Breast epithelium (tissue), 4 donors: ENCODE measurements at places on chromosomes 4 and X.
A peak's percentile ranks its signal among the peaks of the same experiment; 100 is the strongest.

DNA sequence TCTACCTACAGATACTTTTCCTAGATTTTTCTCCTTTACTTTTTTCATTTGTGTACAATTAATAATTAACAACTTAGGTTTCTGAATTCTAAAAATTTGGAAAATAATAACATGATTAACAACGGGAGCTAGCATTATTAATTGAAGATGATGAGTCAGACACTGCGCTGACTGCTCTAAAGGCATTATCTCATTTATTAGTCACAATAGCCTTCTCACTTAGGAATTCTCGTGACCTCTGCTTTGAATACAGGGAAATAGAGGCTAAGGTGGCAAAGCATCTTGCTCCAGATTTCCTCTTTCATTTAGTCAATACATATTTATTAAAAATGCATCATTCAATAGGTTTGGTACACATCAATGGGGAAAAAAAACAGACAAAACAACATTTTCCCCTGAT lies 441.3 kb downstream of the PCDH18 start:
- no peak for DNase-seq

DNA sequence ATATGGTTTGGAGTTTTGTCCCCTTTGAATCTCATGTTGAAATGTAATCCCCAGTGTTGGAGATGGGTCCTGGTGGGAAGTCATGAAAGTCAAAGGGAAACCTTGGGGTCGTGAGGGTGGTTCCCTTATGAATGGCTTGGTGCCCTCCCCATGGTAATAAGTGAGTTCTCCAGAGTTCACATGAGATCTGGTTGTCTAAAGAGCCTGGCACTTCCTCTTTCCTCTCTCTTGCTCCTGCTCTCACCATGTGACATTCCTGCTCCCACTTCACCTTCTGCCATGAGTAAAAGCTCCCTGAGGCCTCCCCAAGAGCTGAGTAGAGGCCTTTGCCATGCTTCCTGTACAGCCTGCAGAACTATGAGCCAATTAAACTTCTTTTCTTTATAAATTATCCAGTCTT lies 5.5 kb upstream of the IL15 start:
- no peak for DNase-seq

- DNase-seq: no peak
Measured at GRCh38 chrX:130829526-130830515, 73.2 kb downstream of the ENOX2 start.

GRCh38 chr4:38306482-38307071 lies 346.4 kb downstream of the PTTG2 start:
- no peak for DNase-seq

DNA sequence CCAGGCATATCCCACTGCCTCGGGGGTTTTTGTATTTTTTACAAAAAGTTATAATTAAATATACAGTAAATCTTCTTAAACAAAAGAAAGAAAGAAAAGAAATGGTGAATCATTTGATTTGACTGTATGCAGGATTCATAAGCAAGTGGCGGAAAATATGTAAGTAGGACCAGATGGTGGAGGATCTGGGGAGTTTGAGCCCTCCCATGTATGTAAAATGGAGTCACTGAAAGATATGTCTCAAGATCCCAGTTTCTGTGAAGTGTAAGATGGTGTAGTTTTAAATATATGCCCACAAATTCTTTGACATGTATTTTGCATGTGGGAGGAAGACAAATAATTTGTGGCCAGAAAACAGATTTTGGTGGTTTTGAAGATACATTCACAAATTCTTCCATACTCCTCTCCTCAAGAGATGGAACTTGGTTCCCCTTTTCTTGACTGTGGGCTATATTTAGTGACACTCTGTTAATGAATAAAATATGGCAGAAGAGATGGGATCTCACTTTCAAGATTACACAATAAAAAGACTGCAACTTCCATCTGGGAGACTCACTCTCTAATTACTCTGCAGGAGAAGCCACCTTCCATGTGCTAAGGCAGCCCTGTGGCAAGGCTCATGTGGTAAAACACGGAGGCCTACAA lies 133.6 kb upstream of the S100G start:
- no peak for DNase-seq

DNA sequence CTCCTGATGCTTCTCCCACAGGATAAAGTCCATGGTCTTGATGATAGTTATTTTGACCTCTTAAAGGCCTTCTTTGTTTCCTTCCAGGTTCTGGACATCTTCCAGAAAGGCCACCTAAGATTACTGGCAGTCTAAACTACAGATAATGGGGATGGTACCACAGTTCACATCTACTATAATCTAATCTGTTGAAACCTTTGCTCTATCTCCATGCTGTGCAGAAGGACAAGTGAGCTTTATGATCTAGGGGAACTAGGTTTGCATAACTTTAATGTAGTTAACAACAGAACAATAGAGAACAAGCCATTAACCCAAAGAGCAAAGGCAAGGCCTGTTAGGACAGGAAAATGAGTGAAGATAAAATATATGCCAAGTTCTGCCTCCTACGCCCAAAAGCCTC lies 103.9 kb upstream of the KLHL13 start:
- DNase-seq: no peak

GRCh38 chrX:101263766-101264165 lies 27.4 kb downstream of the TAF7L start:
- DNase-seq: no peak

DNA sequence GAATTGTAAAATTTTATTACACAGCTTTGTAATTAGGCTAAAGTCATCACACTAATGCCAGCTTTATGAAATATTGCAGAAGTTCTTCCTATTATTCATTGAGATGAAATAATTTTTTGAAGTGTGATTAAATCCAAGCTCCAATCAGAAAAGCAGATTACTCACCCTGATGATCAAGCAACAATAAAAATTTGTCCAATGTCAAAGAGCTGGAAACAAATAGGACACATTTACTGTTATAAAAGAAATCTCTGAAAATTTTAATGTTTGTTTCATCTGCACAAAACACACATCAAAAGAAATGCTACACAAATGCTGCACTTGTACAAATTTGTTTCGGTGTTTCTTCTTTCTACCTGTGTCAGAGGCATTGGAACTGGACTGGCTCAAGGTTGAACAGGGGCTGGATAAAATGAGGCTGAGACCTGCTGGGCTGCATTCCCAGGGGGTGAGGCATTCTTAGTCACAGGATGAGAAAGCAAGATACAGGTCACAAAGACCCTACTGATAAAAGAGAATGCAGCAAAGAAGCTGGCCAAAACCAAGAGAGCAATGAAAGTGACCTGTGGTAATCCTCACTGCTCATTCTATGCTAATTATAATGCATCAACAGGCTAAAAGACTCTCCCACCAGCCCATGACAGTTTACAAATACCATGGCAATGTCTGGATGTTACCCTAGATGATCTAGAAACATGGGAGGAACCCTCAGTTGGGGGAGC lies 78.3 kb downstream of the GASK1B start:
- DNase-seq: peak; percentile 67

- DNase-seq: no peak
Measured at GRCh38 chrX:47877327-47877726, 40.6 kb downstream of the ZNF81 start.
